ENCODE measurements at places on chromosomes 2 and 18.

DNA sequence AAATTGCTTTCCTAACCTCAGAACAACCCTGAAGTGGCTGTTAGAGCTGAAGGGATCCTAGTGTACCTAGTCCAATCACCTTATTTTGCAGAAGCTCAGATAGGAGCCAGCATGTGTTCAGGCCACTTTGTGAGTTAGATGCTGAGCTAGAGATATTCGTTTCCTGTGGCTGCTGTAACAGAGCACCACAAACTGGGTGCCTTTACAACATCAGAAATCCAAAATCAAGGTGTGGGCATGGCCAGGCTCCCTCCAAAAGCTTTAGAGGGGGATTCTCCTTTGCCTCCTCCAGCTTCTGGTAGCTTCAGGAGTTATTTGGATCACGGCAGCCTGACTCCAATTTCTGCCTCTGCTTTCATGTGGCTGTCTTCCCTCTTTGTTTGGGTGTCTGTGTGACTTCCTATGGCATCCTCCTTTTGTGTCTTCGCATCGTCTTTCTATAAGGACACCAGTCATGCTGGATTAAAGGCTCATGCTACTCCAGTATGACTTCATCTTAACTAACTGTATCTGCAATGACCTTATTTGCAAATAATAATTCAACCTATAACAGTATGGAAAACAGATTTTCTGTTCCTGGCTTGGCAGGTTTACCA, 86.3 kb upstream of the TGFA start:
- no peak for DNase-seq

GRCh38 chr2:27016801-27017325, 15.9 kb upstream of the TMEM214 start:
- DNase-seq, result peak; percentile 28

DNA sequence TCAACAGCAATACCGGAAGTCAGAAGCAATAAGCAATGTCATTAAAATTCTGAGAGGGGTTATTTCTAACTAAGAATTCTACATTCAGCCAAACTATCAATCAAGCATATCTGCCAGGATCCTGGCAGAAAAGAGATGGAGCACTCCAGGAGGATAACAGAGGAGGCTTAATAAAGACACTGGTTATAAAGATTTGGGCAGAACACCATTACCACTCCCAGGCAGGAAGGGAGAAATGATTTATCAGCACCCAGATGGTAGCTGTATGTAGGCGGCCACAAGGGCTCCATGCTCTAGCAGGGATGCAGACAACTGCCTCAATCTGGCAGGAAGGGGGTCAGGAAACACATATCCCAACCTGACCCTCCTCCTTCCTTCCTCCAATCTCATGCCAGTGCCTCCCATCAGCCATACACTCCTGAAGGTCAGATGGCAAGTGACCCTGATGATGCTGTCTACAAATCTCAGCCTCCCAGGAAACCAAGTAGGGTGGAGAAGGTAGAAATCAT, 20.5 kb upstream of the TNFAIP6 start:
- DNase-seq, result no peak

DNA sequence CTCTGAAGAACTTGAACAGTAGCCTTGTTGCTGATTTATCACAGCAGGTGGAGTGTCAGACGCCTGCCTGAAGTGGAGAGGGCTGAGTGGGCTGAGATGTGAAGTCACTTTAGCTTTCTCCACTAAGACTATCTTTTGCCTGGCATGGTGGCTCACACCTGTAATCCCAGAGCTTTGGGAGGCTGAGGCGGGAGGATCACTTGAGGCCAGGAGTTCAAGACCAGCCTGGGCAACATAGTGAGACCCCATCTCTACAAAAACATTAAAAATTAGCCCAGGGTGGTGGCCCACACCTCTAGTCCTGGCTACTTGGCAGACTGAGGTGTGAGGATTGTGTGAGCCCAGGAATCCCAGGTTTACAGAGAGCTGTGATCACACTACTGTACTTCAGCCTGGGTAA, 60.6 kb upstream of the TTC39C start:
- DNase-seq, result no peak

DNA sequence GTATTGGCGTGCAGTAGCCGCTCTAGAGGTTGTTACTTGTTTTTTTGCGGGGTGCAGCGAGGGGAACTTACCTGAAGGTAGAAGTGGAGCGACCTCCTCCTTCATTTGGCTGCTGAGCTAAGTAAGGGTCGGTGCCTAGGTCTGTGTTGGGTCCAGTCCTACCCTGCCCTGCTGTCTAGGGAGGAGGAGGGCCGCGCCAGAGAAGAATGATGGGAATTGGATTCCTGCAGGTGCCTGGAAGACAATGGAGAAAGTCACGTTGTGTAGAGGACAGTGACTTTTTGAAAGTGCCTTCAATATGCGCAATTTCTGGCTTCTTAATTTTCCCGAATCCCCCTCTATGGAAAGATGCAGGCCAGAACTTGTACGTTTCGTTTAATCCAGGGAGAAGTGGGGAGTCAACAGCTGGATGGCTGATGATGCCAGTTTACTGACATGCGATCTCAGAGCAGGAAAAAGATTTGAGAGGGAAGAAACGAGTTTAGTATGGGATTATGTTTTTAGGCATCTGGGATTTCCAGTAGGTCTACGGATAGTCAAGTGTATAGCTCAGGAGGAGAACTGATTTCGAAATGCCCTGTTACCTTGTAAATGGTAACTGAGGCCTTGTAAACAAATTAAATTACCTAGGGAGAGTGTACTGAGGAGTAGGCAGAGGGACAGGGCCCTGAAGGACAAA, 653 bp downstream of the MRPS9 start:
- DNase-seq, result no peak

- no peak for DNase-seq
Measured at GRCh38 chr18:52499016-52499415, 159.0 kb downstream of the DCC start.

DNA sequence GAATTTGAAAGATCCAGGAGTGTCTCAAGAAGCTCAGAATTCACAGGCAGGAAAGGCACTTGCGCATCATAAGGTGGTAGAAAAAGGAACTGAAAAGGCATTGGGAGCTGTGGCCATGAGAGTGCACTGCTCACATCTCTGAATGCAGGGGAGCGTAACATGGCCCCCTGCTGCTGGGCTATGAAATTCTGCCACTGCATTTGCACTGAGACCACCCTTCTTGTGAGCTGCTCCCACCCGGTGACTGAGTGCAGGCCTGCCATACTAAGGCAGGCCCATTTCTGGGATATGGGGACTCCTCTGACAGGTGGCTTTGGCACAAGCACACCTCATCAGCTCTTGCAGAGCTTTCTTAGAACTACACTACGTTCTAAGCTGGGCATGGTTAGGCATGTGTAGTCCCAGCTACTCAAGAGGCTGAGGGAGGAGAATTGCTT, 25.3 kb upstream of the STARD7 start:
- no peak for DNase-seq

DNA sequence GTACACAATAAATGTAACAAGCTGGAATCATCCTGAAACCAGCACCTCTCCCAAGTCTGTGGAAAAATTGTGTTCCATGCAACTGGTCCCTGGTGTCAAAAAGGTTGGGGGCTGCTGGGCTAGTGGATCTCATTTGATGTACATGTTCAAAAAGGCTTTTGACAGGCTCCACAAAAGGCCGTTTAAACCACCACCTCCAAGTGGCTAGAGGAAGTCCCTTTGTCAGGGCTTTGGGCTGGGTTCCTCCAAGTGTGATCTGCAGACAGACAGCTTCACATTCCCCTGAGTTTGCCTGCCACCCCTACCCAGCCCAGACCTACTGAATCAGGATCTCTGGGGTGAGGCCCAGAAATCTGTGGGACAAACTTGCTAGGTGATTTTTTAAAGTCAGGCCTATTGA, 84.7 kb downstream of the TGFA start:
- no peak for DNase-seq

GRCh38 chr2:100104718-100105677, 37.4 kb downstream of the AFF3 start:
- no peak for DNase-seq

DNA sequence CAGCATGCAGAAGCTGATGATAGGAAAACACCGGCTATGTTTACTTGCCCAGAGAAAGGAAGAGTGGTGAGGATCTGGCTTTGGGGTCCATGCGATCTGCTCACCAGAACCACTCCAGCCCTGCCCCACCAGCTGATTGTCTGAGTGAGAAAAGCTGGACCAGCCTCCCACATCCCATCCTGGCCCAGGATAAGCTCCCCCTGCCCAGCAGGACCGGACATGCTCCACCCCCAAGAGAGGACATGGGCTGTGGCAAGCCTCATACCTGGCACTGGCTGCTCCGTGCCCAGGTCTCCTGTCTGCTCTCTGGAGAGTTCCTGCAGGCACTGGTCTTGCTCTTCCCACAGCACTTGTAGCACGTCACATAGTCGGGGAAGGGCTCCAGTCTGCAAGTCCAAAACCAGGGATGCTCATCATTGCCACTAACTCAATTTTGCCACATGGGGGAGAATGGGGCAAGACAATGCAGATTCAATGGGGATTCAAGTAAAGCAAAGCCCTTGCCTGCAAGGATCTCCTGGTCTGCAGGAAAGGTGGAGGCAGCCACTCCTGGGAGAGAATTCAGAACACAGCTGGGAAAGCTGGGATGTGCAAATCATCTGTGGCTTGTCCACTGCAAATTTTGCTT, 30.0 kb downstream of the SCTR start:
- DNase-seq, result no peak

- no peak for DNase-seq
Measured at GRCh38 chr2:7346336-7346735, 429.1 kb downstream of the RNF144A start.

GRCh38 chr2:45909677-45910191, 258.3 kb downstream of the PRKCE start:
- DNase-seq, result no peak

GRCh38 chr2:18268400-18268799, 292.1 kb downstream of the RDH14 start:
- DNase-seq, result no peak

DNA sequence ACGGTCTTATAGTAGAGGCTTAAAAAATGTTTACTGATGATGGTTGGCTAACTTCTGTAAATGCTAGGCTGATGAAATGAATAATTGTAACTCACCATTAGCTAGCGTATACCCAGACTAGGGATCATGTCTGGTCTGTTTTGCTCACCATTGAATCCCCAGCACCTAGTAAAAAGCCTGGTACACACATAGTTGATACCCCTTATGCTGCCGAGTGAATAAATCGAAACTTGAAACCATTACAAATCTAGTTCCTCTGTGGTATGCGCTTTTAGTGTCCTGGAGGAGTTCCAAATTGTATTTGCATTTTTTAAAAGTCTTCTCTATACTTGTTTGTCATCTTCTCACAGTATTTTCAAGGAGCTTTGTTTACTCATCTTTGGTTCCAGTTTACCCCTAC, 1.3 kb downstream of the TAF1B start:
- DNase-seq, result peak; percentile 2

DNA sequence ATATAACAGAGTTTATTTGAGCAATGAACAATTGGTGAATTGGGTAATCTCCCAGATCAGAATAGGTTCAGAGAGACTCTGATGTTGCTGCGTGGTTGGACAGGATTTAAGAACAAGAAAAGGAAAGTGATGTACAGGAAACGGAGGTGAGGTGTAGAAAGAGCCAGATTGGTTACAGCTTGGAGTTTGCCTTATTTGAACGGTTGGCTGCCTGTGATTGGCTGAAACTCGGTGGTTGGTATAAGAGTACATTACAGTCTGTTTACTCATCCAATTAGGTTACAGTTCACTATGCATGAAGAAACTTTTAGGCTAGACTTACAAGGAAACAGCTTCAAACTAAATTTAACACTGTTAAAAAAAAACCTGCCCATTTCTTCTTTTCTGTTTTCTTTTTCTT, 68.0 kb upstream of the CABLES1 start:
- no peak for DNase-seq

GRCh38 chr2:221596192-221596591, 24.1 kb upstream of the EPHA4 start:
- no peak for DNase-seq

DNA sequence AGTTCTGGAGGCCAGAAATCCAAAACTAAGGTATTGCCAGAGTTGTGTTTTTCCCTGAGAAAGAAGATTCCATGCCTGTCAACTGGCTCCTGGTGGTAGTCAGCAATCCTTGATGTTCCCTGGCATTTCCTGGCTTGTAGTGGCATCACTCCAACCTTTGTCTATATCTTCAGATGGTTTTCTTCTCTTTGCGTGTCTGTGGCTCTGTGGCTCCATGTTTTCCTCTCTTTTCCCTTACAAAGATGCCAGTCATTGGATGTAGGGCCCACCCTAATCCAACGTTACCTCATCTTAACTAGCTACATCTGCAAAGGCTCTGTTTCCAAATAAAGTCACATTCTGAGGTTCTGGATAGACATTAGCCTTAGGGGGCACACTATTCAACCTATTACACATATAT, 41.8 kb downstream of the SLC14A1 start:
- no peak for DNase-seq

DNA sequence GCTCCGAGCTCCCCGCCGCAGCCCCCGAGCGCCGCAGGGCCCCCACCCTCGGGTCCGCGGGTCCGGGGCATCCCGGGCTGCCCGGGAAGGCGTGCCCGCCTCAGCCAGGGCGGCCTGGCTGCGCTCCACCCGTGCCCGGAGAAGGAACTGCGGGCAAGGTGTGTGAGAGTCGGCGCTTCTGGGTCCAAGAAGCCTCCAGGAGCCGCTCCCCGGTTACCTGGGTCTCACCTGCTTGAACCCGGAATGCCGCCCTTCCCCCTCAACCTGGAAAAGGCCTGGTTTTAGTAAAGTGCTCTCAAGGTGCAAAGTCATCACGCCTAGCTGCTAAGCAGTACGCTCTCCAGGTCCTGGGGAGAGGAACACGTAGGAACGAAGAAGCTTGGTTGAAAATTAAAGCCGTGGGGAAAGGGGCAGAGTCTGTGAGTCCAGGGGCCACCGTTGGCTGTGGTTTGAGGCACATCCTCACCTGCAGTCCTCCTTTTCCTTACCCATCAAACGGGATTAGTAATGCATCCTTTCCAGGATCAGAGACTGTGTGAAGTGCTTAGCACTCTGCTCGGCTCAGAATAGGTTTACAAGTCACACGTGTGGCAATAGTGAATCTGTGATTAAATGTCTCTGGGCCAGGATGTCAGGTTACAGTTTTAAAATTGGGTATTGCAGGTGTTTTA, 1.2 kb downstream of the ASAP2 start:
- DNase-seq, result no peak

GRCh38 chr18:46350598-46351159, 246.5 kb downstream of the HAUS1 start:
- no peak for DNase-seq

GRCh38 chr2:1662606-1663180, 81.6 kb downstream of the PXDN start:
- no peak for DNase-seq

DNA sequence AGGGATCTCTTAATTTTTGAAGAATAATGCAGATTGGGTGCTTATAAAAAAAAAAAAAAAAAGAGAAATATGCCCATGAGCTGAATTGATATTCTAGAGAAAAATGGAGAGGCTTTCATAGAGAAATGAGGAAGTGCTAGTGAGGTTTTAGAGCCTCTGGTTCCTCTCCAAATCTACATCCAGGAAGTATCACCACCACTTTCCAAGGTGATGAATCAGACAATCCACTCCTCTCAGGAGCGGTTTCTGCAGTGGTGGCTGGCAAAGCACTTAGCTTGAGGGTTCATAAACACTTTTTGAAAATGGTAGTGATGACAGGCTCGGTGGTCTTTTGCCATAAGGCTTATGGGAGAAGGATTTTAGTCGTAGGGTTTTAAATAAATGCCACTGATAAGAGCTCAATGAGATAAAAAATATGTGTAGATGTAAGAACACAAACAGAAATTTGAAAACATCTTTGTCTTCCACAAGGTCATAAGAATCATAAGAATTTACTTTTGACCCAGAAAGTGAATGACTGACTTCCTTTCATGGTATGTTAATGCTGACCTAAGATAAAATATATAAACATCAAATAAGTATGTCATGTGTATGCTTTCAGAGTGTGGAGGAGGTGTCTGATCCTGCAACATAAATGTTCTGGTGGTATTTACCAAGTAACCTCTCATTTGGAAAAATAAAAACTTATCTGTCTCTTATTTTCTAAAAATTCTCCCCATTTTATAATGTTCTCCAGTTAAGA, 42.1 kb upstream of the DSG1 start:
- DNase-seq, result no peak
